ENCODE measurements at places on chromosomes 6 and 20.

- DNase-seq, result no peak
These were observed 51.4 kb downstream of the TASP1 start for GRCh38 chr20:13587370-13587769.

- no peak for DNase-seq
These were observed 127.1 kb upstream of the ZFP64 start for GRCh38 chr20:52318651-52319050.

GRCh38 chr20:32585011-32585585 lies at the start of gene NOL4L:
Gene NOL4L, minus strand, starts transcription at chr20:32585333. Its CDS starts 443 bp downstream, at chr20:32584890.
- no peak for DNase-seq

- no peak for DNase-seq
These were observed 121.2 kb downstream of the PXDC1 start for GRCh38 chr6:3630258-3630835.

GRCh38 chr6:5766260-5766659 lies 240.5 kb downstream of the NRN1 start:
- no peak for DNase-seq

- no peak for DNase-seq
These were observed 280.2 kb downstream of the COL12A1 start for GRCh38 chr6:74925683-74926082.

GRCh38 chr6:129251669-129252376 lies 368.9 kb downstream of the LAMA2 start:
- DNase-seq, result peak; percentile 11

GRCh38 chr20:29427201-29428060 lies 1830.0 kb upstream of the DEFB115 start:
- DNase-seq, result no peak

DNA sequence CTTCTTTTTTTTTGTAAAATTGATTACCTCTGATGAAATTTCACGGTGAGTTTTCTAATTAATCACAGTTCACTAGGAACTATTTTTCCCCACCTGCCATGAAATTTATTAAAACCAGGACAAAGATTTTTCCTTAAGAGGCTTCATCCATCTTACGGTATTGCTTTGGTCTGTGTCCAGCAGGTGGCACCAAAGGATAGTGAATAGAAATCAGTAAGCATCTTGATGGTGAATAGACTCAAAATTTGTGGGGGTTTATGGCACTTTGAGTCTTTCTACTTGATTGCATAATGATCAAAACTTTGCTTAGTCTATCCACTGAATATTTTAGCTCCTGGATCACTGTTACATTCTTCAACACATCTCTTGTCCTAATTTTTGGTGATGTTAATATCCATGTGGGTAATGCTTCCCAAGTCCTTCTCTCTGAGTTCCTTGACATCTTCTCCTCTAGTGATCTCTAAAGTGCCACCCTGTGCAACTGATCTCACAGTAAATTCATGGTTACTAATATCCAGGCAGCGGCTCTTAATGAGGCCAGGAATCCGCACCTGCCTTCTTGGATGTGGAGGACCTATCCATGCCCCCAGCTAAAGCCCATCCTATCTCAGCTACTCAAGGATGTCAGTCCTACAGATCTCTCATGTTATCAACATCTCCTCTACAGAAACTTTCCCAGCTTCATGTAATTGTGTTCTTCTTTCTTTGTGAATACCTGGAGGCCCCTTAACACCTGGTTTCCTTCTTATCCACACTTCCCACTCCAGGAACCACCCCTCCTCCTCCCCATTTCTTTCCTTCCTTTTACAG lies 54.5 kb downstream of the STMND1 start:
- peak; percentile 39 for DNase-seq

DNA sequence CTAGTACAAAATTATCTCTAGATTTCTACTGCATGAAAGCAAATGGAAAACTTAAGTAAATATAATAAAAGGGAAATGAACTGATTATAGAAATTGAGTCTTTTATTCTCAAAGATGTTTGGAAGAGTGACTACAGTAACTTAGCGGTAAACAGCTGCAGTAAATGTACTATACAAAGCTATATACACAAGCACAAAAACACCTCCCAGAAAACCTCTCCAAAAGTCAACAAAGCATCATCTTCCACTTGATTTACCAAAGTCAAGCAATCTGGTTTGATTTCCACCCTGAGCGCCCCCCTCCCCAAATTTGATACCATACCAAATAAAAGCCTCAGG lies 142.1 kb upstream of the SHLD1 start:
- no peak for DNase-seq

DNA sequence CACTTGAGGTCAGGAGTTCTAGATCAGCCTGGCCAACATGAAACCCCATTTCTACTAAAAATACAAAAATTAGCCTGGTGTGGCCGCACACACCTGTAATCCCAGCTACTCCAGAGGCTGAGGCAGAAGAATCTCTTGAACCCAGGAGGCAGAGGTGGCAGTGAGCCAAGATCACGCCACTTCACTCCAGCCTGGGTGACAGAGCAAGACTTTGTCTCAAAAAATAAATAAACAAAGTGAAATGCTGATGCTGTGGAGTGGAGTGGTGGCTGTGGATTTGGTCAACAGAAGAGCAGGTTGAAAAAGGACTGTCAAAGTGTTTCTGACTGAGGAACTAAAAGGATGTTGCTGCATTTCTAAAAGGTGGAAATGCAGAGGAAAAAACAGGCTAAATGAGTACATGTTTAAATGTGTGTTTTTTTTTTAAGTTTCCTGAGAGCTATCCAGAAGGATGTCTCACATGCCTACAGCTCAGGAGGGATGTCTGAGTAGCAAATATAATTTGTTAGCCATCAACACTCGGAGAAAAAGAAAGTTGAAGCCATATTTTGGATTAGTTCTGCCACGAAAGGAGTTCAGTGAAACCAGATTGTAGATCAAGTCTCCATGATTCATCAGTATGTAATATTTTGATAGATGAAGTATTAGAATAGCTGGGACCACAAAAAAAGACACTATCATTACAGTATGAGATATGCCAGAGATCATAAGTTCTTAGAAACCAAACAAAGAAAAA lies 621.1 kb upstream of the ADGRB3 start:
- no peak for DNase-seq

GRCh38 chr6:551829-552350 lies 105.0 kb downstream of the HUS1B start:
- no peak for DNase-seq

DNA sequence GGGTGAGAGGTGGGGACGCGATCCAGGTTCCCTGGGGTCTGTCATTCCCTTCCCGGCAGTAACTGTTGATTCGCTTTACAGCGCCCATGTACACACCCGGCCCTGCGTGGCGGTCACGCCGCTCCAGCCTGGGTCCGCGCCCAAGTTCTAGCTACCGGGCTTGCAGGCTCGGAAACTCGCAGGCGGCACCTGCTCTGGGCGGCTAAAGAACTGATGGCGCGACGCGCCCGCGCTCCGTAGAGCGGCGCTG lies 1.4 kb upstream of the POU3F2 start:
- DNase-seq, result no peak

- no peak for DNase-seq
These were observed 7.9 kb upstream of the CDSN start for GRCh38 chr6:31128093-31128676.

GRCh38 chr6:32627831-32628230 lies 9.4 kb upstream of the HLA-DQA1 start:
- no peak for DNase-seq

DNA sequence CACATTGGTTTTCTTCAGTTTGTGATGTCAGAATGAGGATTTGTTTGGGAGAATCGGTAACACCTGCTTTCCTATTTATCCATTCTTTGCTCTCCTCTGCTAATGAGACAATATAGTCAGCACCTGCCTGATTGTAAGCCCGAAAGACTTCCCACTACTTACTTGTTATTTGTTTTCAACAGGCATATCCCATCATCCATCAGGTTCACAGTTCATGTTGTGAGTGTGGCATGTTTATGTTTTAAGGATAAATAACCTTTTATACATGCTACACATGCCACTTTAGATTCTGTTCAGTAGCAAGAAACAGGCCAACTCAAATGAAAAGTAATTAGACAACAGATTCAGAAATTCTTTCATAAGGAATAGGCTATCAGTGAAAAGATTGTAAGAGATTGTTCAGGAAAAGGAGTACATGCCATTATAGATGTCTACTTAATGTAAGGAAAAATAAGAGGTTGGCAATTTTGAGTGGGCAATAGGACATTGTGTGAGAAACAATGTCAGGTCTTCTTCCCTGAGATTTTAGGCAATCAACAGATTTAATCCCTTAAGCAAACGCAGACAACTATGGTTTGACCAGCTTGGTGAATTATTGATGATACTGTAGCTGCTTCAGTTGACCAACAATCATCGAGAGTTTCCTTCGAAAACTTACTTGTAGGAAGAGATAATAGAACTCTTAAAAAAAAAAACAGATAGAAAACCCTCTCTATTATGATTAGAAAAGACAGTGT lies 7.9 kb upstream of the GPRC6A start:
- no peak for DNase-seq

DNA sequence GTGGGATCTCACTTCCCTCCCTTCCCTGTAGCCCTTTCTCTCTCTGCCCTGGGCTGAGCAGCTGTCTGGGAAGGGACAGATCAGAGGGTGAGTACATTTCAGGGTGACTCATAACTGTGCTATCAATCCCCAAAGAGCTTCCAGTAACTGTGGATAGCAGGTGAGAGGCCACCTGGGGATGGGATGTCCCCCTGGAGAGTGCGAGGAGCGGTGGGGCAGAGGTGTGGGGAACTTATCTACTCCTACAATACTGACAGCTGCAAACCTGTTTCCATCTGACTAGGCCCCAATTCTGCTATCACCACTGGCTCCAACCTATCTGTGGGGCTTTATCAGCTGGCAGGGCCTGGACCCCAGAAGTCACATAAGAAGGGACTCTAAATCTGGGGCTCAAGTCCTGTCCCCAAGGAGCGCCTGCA lies 32.6 kb downstream of the KCNK5 start:
- no peak for DNase-seq

DNA sequence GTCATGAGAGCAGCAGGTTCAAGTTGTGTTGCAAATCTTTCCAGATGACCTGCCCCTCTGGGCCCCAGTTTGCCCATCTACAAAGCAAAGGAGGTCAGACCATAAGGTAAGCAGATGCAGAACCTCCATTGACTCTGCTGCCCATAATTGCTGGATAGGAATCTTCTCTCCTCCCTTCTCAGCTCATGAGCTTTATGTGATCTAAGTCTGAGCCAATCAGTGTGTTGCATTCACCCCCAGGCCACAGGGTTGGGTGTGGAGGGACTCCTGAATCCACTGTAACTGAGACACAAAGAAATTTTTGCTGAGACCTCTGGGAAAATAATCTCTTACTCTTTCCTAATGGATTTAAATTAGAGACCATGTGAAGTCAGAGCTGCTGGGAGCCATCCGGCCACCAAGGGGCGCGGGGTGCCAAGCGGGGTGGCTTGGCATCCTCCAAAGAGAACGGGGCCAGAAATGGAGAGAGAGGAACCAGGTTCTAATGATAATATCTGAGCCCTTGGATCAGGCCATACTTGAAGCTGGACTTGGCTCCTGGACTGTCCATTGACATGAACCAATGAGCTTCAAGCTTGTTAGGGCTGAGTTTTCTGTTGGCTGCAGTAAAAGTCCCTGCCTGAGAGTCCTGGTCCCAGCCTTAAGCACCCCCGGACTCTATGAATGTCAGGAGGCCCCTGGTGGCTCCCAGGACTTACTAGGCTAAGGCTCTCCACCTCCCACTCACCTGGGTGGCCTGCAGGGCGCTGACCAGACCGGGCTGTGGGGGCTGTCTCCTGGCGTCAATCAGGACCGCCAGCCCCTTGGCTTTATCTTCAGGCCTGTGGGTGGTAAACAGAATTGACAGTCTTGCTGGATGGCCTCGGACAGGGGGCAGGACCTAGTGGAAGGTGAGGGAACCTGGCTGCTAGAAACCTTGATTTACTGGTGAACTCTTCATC lies 32.8 kb downstream of the KIAA1755 start:
- DNase-seq, result no peak

DNA sequence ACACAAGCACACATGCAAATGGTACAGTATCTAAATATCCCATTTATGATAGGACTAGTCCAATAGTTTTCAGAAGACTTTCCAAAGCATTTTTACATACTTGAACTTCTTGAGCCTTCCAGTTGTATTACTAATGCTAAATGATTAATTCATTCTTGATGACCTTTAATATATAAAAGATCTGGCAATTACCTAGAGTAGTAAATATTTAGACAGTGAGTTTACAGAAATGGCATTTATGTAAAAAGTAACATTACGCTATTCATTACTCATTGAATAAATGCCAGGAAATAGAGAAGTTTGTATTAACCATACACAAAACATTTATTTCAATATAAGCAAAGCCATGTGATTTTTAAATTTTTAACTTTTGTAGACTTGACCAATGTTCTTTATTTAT lies 158.8 kb downstream of the DST start:
- DNase-seq, result peak; percentile 53

GRCh38 chr6:41294214-41294872 lies 7.9 kb upstream of the TREM1 start:
- DNase-seq, result no peak

DNA sequence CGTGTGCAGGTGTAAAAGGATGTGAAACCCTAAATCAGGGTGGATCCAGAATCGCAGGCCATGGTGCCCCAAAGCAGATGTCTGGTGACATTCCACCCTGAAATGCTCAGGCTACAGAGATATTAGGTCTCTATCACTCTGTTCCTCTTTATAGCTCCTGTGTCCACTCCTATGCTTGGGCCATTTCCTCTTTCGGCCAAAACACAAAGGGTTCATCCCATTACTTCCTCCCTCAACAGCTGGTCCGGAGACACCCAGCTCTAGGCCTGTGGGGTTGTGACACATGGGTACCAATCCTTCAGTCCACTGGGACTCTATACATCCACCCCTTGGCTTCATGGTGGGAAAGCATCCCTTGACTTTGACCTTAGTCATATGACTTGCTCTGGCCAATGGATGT lies 1.7 kb upstream of the SIGLEC1 start:
- no peak for DNase-seq

DNA sequence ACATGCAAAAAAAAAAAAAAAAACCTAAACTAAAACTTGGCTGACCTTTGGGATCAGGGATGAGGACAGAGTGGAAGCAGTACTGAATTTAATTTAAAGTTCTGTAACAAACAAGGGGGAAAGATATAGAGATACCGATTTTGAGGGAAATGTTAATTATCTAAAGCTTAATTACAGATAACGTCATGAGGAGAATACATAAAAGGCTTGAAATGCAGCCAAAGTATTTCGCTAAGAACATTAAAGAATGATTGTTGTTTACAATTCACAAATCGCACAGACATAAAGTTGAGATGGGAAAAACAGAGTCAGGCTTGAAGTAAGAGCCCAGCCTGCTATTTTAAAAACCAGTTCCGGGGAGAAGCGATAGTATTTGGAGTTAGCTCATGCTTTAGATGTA lies 208.0 kb upstream of the SASH1 start:
- no peak for DNase-seq

DNA sequence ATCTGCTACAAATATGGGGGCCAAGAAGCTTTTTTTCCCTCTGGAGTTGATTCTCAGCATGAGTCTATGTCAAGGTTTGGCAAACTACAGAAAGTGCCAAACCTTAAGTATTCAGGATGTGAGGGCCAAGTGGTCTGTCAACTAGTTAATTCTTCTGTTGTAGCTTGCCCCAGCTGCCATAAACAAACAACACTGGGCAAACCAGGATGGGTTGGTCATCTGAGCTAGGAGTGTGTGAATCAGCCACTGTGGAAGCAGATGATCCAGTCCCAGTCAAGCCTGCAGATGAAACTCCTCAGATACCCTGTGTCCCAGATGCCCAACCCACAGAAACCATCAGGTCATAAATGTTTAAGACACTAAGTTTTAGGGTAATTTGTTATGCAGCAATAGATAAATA lies 103.0 kb upstream of the MOCS1 start:
- no peak for DNase-seq

All from BJ (cell line).